Stimulated activated CD8-positive, alpha-beta memory T cell treated with anti-CD3 and anti-CD28 coated beads, Interleukin-4, amount 100 ng/mL, for 48 hours (primary cell): ENCODE measurements at places on chromosomes 5 and 9.
A peak's percentile ranks its signal among the peaks of the same experiment; 100 is the strongest.

- no peak for DNase-seq
Measured at GRCh38 chr5:41095324-41096101, 24.4 kb upstream of the MROH2B start.

- DNase-seq = no peak
Measured at GRCh38 chr9:77926371-77926878, 105.2 kb downstream of the GNAQ start.

GRCh38 chr5:14243766-14244165 is 100.6 kb downstream of the TRIO start:
- DNase-seq = no peak

GRCh38 chr9:2242831-2243330 is 227.7 kb downstream of the SMARCA2 start:
- no peak for DNase-seq

DNA sequence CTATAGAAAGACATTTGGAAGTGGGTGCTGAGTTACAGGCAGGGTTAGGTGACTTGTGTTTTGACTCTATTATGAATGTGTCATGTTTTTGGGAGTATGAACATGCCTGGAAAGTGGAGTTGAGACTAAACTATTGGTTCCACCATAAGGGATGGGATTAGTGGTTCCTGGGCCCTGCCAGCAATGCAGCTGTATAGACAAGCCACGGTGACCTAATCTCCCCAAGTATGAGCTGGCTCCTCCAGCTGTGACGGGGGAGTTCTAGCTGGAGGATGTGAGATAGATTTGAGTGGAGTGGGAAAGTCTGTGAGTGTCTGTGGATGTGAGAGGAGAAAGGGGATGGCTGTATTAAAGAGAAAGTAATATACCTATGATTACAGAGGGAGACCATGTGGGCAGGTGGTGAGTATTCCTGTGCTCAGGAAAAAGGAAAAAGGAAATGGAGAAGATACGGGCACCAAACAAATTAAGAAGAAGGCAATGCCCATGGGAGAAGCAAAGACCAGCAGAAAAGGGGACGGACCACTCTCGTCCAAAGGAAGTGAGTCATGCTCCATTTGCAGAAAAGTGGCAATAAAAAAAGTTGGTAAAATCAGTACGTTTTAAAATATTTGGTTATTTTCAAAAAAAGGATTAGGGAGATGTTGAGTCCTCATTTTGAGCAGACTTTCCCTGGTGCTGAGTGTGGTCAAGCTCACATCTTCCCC is 48.3 kb upstream of the ICE1 start:
- DNase-seq = no peak

DNA sequence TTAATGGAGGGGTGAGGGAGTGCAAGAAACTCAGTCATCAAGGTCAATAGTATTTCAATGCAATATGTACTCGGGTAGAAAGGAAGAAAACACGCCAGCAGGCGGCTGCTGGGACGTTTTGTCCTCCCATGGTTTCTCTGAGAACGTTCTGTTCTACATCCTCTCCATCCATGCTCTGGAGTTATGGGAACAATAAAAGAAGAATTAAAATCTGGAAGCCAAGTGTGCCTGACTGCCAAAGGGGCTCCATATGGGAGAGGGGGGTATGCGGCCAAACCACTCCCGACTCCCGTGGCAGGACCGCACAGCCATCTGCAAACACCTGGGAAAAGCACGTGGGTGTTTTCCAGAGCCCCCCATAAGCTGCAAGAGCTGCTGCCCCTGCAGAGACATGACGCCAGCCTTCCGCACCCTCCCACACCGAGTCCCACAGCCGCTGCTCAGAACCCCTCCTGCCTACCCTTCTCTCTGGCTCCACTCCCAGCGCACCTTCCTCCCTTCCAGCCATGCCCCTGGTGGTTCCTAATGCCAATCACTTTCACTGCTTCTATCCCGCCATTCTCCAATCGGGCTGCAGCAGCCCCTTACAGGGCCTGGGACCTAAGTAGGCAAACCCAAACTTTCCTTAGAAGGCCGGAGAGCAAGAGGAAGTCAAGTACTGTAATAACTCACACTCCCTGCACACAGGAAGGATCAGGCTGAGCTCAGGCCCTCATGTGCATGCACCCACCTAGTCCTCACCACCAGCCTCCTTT is 241.6 kb downstream of the SYK start:
- DNase-seq = no peak

- DNase-seq = no peak
Measured at GRCh38 chr5:168174376-168174775, 117.1 kb upstream of the WWC1 start.

GRCh38 chr5:135085936-135086725 is 52.1 kb upstream of the PITX1 start:
- no peak for DNase-seq

GRCh38 chr5:157540707-157541446 is 34.7 kb downstream of the ADAM19 start:
- peak; percentile 62 for DNase-seq

GRCh38 chr5:125257997-125258396 is 511.6 kb upstream of the ZNF608 start:
- no peak for DNase-seq

GRCh38 chr5:10228288-10228687 is 21.4 kb downstream of the ATPSCKMT start:
- no peak for DNase-seq

- no peak for DNase-seq
Measured at GRCh38 chr9:98879963-98880310, 63.8 kb upstream of the COL15A1 start.

GRCh38 chr5:82661462-82661861 is 383.3 kb upstream of the RPS23 start:
- DNase-seq = no peak

DNA sequence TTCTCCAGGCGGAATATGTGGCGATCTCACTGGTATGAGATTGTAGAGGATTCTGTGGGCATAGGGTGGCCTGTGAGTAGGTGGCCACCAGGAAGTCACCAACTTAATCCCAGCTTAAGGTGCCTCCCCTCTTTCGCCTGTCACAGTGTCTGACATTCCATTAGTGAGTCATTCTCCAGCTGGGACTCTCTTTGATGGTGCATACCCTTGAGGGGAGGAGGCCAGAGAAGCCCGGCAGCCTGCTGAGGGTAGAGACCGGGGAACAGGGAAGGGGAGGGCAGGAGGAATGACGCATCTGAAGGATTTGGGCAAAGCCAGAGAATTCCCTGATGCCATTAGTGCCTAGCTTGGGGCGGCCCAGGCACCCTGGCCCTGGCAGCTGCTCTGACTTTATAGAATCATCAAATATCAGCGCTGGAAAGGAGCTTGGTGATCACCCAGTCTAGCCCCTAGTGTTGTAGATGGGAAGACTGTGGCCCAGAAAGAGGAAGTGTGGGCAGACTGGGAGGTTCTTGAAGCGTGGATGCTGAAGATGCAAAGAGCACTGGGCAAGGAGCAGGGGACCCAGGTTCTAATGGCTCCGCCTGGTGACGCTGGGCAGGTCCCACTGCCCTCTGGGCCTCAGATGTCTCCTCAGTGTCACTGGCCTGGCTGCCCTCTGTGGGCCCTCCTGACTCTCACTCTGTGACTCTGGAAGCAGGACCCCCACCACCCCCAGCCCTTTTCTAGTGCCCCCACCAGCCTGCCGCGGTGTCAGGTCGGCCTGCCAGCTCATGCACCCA is 41.4 kb downstream of the DAB2IP start:
- no peak for DNase-seq

GRCh38 chr9:72160446-72161123 is 11.3 kb downstream of the GDA start:
- no peak for DNase-seq

DNA sequence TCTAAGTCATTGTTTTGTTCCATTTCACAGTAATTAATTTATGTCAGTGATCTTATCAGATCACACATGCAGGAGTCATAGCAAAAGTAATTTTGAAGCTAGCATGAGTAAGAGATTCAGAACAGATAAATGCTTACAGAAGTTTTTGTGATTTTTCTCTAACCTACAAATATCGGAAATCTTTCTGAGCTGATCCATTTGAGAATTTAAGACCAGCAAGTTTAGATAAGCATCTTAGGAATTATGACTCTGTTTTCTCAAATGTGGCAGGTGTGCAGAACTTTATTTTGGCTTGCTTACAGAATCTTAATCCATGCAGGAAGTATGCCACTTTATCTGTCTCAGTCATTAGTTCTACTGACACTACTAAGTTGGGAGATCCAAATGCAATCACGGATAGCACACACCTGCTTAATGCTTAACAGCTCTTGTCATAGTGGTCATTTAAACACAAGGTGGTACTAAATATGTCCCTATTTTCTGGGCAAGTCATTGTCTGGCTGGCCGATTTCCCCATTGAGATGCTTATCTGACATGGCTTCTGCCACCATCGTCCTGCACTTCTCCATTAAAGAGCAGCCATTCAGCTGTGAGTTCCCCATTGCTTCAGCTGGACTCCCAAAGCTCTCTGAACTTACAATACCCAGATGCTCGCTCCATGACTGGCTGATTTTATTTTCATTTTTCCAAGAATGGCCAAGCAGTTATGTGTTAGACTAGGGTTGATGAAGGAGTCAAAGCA is 305.4 kb upstream of the NUDT12 start:
- no peak for DNase-seq

DNA sequence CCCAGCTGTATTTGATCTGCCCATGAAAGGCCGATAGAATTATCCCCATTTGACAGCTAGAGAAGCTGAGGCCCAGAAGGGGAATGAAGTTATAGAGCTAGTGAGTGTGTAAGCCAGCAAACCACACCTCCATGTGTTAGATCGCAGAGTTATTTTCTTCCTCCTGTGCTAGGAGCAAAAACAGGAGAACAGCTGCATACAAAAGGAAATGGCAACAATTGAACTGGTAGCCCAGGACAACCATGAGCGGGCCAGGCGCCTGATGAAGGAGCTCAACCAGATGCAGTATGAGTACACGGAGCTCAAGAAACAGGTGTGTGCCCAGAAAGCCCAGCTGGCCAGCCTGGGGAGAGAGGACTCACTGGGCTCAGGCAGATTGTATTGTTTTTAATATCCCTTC is 30.4 kb downstream of the RAB14 start:
- no peak for DNase-seq

DNA sequence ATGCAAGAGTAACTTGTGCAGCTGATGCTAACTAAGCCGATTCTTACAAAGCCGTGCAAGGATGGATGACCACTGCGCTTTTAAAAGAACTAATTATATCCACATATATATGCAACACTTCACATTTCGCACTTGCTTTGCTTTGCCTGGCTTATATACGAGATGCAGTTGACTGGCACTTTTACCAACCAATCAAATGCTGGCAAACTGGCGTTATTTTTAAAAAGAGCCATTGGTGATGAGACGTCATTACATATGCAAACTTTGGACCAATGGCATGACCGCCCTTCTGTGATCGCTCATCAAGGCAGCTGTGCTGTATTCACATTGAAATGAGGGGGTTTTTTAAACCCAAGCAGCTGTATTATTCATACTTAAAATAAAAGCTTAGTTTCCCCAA is 1147.7 kb upstream of the WWC1 start:
- no peak for DNase-seq

DNA sequence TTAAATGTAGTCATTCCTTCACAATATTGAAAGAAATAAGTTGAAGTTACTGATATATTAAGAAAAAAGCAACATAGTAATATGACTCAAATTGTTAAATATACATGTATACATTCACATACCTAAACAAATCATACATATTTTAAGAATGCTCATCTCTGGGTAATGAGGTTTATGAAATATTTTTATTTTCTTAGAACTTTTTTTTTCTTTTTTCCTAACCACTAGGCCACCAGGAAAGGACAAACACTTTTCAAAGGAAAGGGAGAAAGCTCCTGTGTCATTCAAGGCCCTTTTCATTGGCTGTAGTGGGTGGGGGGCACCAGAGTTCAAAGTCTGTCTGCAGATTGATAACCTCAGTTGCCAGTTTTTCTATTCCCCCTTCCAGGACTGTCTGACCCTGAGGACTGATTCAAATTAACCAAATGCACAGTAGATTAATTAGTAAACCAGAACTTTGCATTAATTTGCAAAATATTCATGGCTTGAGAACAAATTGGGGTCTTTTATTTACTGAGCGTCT is 72.9 kb upstream of the NIPAL4 start:
- DNase-seq = no peak

DNA sequence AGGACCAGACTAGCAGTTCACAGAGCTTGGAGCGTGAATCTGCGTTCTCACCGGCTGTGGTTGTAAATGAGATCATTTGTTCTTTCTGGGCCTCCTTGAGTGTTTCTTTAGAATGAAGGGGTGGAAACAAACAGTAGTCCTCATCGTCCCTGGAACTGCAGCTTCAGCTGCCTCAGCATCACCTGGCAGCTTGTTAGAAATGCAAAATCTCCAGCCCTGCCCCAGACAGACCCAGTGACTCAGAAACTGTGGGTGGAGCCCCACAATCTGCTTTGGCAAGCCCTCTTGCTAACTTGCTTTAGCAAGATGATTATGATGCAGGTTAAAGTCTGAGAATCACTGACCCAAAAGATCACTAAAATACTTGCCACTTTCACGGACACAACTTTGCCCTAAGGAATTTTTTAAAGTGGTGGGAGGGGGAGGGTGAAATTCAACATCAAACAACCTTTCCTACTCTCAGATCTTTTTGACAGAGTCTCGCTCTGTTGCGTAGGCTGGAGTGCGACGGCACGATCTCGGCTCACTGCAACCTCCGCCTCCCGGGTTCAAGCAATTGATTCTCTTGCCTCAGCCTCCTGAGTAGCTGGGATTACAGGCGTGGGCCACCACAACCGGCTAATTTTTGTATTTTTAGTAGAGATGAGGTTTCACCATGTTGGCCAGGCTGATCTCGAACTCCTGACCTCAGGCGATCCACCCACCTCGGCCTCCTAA is 86.0 kb downstream of the BRINP1 start:
- DNase-seq = no peak

DNA sequence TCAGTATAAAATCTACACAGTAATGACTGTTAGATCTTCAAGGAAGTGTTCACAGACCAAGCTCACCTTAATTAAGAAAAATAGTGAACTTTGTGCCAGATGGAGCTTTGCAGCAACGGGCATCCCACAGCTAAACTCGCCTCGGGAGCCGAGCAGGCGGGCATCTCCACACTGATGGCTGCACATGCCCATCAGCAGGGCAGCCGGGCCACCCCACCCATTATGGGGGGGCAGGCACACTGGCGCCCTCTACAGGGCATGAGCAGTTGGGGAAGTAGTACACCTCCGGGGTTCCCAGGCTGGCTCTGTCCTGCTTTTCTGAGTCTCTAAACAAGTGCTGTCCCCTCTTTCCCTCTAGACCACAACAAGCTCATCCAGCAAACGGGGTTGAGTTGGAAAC is 21.6 kb downstream of the ANKS6 start:
- peak; percentile 61 for DNase-seq
